ENCODE measurements at places on chromosomes 3 and 15.

GRCh38 chr15:49645941-49646340 is 25.1 kb downstream of the DTWD1 start:
- DNase-seq: peak; percentile 36

- DNase-seq: no peak
These were observed 1.7 kb downstream of the KNL1 start for GRCh38 chr15:40595773-40596172.

DNA sequence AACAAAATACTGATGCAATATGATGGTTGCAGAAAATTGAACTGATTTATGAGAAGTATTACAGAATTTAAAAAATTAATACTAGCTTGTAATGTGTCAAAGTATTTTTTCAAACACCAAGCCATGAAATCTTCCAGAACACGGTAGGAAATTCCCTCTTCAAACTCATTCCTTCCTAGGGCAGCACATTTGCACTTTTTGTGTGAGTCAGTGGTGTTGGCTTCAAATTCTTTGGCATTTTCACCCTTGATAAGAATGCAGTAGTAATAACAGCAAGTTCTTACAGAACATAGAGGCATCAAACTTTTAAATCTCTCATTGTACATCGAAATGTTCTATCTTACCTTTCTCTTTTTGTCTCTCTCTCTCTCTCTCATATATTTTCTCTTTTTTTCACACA is 191.8 kb downstream of the CGGBP1 start:
- no peak for DNase-seq

DNA sequence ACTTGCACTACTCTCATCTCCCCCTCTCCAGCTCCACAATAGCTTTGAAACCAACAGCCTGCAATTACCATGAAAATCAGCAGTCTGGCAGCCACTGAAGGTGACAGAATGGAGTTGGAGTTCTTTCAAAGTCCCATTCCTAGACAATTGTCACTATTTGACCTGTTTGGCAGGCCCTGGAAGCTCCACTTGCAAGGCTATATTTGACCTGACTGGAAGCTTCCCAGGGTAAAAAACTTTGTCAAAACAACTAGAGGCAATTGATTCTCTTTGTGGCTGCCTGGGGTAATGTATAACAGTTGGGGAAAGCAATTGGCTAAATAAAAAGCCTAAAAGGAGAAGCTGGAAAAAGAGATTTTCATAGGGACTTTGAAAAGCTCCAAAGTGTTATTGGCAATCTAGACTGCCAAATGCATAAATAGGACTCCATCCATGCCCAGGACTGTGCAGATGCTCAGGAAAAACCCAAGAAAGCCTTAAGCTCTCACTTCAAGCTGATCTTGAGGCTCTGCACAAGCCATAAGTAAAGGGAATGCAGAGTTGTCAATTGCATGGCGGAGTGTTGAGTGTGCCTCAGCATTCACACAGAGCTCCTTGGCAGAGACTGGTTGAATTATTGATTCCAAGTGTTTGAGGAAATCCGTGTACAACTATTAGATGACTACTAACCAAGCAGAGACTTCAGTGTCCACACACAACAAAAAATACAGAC is 18.3 kb downstream of the GREM1 start:
- DNase-seq: no peak

GRCh38 chr15:44482090-44482489 is 54.7 kb downstream of the CTDSPL2 start:
- no peak for DNase-seq

GRCh38 chr15:35078221-35078915 is 6.7 kb downstream of the NANOGP8 start:
- DNase-seq: no peak

DNA sequence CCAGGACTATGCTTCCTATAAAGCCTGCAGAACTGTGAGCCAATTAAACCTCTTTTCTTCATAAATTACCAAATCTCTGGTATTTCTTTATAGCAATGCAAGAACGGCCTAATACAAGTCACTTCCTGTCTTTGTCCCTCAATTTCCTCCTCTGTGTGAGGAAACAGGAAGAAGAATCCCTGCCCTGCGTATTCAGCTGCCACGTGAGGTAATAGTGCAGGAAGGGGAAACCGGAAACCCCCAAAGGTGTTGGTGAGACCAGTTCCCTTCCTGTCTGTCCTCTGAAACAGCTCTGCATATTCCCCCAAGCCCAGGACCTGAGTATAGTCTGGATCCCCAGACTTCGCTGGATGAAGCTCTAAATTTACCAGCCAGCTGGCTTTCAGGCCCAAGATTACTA is 18.1 kb upstream of the PTPN23 start:
- no peak for DNase-seq

DNA sequence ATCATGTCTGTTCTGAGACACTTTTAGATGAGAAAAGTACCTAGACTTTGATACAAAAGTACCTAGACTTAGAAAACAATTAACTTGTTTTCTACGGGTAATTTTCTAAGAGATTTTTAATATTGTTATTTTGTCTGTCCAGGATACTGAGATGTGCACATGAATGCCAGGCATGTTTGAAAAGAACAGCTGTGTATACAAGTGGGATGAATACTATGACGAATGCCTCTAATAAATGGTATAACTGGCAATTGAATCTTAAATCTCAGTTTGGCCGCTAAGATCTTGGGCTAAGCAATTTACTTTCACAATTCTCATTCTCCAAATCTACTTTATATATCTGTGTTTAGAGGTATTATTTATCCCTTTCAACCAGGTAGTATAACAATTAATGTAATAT is 207.4 kb downstream of the CBLB start:
- no peak for DNase-seq

DNA sequence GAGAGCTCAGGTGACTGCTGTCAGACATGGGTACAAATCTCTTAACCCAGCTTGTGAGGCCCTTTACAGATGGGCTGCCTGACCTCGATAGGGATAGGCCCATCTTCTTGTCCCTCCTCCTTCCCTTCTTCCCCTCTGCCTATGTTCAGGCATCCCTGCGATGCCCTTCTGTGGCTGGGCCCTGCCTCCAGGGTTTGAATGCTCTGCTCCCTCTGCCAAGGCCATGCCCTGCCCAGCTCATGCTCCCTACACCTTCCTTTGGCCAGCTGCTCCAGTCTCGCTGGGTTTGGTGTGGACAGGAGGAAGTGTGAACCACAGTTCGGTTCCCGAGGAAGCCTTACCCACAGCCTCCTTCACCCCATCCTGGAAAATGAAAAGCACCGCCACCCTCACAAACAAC is 4.3 kb downstream of the FYCO1 start:
- DNase-seq: no peak

GRCh38 chr3:194867270-194867983 is 181.7 kb downstream of the FAM43A start:
- DNase-seq: no peak

GRCh38 chr15:74399511-74400312 is 32.3 kb upstream of the CYP11A1 start:
- DNase-seq: no peak

GRCh38 chr3:32308378-32308777 is 69.9 kb downstream of the CMTM8 start:
- no peak for DNase-seq

- DNase-seq: no peak
These were observed 72.6 kb upstream of the RORA start for GRCh38 chr15:61301701-61302100.

DNA sequence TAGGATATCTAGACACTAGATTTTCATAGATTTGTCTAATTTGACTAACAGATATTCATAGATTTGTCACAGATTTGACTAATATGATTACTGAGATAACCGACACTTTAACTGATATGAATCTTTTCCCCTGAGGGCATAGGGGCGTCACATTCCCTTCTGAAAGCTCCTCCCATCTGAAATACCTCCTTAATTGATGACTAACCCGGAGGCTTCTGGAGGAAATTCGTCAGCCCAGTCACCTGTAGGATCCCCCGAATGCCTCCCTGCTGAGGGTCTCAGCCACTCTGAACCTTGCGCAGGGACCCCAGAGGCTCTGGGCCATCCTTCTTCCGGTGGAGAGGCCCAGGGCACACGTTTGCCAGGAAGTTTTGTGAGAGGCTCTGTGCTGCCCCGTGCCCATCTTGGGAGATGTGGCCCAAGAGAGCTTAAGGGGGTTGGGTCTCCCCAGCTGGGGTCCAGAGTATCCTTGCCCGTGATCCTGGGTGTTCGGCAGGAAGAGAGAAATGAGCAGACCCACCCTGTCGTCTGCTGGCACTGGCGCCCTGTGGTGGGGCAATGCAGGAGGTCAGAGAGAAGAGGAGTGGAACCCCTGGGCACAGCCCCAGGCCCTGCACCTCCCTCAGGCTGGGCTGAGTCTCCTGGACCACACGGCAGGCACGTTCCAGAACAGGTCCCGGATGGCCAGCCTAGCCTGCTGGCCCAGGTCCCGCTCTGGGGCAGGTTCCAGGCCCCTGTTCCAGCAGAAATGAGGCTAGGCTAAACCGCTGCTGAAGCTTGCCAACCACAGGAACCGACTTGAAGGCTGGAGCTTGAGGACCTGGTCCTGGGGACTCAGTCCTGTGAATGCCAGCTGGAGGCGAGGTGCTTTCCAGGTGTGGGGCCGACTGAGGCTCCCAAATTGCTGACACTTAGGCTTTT is 1.7 kb downstream of the PLA2G4D start:
- no peak for DNase-seq

DNA sequence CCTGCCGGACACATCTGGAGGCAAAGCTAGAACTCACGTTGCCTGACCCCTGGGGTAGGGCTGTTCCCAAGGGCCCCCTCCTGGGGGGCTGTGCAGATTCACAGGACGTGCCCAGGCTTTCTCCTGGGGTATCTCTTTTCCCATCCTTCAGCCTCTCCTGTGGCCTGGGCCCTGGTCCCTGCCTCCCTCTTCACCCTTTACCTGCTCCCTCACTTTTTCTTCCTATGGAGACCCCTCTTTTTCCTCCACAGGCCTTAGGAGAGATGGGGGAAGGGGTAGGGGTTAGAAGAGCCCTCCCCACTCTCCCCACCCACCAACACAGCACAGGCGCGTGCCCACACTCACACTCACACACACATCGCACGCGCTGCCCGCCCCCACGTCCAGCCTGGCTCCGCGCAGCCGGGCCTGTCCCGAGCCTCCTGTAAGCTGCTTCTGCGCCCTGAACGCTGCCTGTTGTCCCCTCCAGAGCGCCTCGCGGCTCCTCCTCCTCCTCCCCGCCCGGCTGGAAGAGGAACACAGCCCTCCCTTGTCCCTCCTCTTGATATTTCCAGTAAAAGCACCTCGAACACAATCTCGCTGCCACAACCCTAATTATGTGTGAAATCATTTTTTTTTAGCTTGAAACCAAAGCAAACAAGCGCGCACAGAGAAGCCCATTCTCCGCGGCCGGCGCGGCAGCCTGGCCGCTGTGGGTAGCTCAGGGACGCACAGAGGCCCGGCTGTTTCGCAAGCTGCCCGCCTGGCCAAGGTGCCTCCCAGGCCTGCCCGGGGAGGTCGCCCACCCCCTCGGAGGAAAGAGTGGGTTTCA is 33.9 kb upstream of the ACAN start:
- no peak for DNase-seq

DNA sequence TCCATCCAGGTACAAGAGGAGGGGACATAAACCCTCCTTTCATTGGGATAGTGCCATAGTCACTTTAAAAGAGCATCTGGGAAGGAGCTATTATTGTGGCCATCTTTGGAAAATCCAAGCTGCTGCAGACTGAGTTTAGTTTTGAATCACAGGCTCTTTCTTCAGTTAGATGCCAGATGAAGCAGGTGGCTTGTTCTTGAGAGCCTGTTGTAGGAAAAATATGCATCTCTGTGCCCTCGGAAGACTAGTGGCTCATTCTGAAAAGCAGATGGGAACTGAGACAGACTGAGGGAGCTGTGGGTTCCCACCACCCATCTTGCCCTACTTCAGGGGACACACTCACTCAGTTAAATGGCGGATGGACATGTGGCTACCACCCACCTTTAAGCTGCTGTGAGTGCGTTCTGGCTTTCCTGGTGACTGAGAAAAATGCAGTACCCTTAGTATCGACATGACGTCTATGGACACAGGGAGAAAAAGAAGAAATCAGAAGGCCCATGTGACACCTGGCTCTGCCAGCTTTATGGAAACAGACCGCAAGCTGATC is 50.2 kb downstream of the RARB start:
- no peak for DNase-seq

DNA sequence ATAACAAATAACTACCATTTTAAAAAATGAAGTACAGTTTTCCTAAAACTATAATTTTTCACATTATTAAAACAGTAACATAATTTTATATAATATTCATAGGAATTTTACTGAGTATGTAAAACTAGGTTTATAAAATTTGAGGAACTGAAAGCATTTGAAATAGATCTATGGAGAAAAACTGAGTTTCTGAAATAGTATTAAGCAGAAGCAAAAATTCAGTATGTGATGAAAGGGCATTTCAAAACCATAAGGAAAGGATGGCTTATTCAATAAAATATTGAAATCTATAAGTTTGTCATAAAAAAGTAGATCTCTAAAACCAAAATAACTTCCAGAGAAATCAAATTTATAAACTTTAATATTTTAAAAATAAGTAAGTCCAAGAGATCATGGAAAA is 53.4 kb downstream of the GBE1 start:
- no peak for DNase-seq

DNA sequence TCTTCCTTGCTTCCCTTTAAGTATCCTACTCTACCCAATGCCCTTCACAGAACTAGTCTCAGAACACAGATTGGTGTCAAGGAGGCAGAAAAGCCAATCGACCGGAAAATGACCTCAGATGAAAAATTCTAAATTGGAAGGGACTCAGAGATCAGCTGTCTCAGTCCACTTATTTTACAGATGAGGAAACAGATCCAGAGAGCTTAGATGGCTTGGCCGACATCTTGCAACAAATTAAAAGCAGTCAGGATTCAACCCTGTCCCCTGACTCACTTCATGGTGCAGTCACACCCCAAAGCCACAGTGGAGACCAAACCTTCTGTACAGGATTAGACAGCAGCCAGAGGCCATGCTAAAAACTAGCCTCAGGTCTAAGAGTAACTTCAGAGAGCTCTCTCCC is 169.3 kb upstream of the BHLHE40 start:
- no peak for DNase-seq

GRCh38 chr3:188841906-188842305 is 329.9 kb upstream of the TPRG1 start:
- DNase-seq: no peak

DNA sequence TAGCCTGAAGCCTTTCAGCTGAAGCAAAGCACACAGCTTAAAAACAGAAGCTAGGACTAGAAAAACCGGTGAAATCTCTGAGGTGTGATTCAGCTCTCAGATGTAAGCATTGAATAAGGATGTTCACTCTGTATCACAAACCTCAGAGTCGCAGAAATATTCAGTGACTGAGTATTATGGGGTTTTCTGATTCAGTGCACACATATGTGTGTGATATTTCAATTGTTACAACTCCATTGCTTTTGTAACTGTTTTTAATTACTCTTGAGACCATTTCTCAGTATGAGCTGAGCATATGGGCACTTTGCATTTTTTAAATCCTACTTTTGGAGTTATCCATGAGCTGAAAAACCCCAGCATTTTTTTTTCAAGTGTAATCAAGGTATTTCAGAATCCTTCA is 868.8 kb downstream of the NTRK3 start:
- DNase-seq: no peak
